ENCODE measurements at places on chromosomes 3 and 15.
A peak's percentile ranks its signal among the peaks of the same experiment; 100 is the strongest.

DNA sequence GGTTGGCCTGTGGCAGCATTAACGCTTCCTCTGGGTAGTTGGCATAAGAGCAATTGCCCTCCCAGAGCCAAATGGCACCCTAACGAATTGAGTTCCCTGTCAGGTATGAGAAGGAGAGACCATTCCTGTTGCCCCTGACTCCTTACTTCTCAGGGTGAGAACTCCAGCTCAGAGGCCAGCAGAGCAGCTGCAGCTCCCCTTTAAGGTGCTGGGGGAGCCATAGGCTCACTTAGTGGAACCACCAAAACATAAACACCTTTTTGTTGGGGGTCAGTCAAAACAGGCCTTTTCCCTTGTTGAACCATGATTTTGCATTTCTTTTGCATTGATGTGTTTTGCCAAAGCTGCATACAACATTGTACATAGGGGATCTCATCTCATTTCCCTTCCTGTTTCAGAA is 28.1 kb upstream of the LHFPL4 start:
- no peak for DNase-seq

- no peak for DNase-seq
Observed at GRCh38 chr3:13053420-13053819, 19.8 kb downstream of the IQSEC1 start.

- DNase-seq = no peak
Observed at GRCh38 chr3:189457201-189457607, 174.0 kb upstream of the TP63 start.

GRCh38 chr15:37112971-37113670 is 12.8 kb upstream of the MEIS2 start:
- no peak for DNase-seq

DNA sequence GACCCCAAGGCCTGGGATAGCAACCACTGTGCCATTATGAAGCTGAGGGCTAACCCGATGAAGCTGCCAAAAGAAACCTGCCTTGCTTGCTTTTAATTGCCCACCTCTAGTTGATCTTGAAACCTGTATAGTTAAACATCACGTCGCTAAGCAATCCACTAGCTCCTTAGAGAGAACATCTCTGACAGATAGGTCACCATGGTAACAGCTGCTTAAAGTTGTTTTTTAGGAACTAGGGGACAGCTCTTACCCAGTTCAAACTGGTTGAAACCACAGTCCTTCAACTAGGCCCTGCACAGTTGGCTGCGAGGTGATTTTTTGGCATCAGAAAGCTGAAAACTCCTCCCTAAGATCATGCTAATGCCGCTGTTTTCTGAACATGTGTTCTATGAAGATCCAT is 135.7 kb downstream of the EBLN2 start:
- no peak for DNase-seq

- DNase-seq = no peak
Observed at GRCh38 chr3:114393367-114394072, 99.7 kb downstream of the TIGIT start.

DNA sequence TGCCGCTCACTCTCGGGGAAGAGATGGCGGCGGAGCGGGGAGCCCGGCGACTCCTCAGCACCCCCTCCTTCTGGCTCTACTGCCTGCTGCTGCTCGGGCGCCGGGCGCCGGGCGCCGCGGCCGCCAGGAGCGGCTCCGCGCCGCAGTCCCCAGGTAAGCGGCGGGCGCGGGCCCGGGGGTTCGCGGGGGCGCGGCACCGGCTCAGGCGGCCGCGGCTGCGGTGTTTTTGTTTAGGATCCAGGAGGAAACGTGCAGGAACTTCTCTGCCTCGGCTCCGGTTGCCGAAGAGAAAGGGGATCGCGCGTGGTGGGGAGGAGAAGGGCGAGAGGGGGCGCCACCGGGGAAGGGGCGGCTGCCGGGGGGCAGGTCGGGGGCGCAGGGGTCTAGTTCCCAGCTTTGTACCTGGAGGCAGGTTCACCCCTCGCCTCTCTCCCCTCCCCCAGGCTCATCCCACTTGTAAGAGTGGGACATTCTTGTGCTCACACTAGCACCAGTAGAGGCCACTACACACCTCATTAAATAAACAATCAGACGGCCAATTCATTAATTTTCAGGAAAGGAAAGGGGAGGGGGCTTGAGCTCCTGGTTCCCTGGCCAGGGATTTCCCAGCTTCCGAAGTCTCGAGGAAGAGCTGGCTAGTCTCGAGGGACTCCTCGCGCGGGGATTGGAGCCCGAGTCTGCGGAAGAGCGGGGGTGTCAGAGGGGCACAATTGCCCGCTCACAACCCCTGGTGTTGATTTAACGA is 562 bp downstream of the NEO1 start:
- no peak for DNase-seq

- DNase-seq = no peak
Observed at GRCh38 chr15:39320886-39321285, 260.0 kb upstream of the THBS1 start.

GRCh38 chr3:129954514-129954913 is 20.0 kb upstream of the TRH start:
- DNase-seq = no peak

- DNase-seq = peak; percentile 40
Observed at GRCh38 chr15:91268510-91268909, 168.5 kb downstream of the SV2B start.

DNA sequence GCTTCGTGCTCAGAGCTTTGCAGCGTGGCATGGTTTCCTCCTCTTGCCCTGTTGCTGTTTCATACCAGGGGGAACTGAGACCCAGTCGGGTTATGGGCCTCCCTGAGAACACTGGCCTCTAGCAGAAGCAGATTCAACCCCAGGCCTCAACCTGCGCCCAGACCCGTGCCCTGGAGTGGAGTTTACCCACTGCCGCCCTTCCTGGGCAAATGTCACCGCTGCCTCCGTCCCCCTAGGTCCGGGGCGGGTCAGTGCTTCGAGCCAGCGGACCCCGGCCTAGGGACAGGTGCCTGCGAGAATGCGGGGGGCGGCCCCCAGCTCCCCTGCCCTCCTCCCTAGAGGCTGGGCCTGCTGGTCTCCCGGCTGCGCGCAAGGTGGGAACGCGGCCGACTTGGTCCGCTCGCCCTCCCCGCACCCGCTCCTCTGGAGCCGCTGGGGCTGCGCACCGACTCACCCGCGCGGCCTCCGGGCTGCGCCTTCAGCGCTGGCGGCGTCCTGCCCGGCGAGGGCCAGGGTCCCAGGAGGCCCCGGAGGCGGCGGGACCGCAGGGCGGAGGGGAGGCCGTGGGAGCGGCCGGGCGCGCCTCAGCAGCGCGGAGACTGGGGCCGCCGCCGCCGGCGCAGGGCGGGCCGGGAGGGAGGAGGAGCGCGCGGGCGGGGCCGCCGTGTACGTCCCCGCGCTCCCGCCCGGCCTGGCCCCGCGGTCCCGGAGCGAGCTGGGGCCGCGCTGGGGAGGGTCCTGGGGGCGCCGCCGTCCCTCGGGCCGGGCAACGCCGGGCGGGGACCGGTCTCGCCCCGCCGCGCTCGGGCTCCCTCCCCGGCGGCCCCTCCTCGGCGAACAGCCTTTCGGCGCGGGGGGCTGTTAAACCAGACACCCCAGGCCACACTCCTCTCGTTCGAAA is at the start of gene PIGZ:
Gene PIGZ (minus strand): TSS at position 601 of the 901 bp plus-strand sequence. CDS start 16,802 bp downstream, outside the sequence.
- DNase-seq = peak; percentile 68

- no peak for DNase-seq
Observed at GRCh38 chr15:80059786-80060355, 395 bp downstream of the ZFAND6 start.

DNA sequence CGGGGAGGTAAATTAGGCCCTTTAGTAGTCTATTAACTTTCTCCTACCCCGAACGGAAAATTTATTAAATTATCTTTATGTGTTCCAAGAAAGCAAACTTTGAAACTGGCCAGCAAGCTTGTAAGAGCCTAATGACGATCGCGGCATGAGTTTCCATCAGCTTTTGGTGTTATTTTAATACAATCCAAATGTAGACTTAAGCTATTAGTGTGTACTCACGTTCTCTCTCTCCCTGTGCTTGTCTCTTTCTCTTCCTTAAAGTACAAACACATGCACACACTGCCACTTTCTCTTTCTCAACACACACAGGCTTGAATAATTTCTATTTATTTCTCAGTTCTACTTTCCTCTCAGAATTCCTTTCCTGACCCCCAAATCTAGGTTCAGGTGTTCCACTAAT is 108.8 kb upstream of the MME start:
- no peak for DNase-seq

- no peak for DNase-seq
Observed at GRCh38 chr3:129936757-129937156, 37.8 kb upstream of the TRH start.

GRCh38 chr3:174440253-174440701 is 418.9 kb upstream of the NAALADL2 start:
- no peak for DNase-seq

DNA sequence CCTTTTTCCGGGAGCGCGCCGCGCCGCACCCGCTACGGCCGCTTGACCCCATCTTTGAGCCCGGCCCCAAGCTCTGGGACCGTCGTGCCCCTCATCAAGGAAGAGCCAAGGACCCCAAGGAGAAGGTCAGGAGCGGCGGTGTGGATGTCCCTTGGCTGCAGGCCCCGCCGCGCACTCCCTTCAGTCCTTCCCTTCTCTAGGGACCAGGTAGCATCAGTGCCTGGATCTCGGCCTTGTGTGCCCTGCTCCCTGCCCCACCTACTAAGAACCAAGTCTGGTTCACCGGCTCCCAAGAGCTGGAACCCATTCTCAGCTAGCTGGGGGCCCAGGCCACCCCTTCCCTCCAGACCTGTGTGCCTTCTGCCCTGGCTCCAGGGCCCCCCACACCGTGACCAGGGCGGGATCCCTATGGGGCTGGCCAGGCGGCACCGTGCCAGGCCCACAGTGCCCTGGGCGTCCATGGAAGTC is 69.3 kb upstream of the CGNL1 start:
- DNase-seq = no peak

- no peak for DNase-seq
Observed at GRCh38 chr3:120089089-120089488, 5.2 kb downstream of the GSK3B start.

GRCh38 chr3:123067689-123068600 is 1.1 kb downstream of the PDIA5 start:
- DNase-seq = peak; percentile 64

- DNase-seq = no peak
Observed at GRCh38 chr3:72082776-72083462, 298.0 kb upstream of the PROK2 start.

- DNase-seq = no peak
Observed at GRCh38 chr3:4906107-4906621, 73.1 kb upstream of the BHLHE40 start.

GRCh38 chr3:78257951-78258530 is 1218.1 kb downstream of the ROBO2 start:
- no peak for DNase-seq

DNA sequence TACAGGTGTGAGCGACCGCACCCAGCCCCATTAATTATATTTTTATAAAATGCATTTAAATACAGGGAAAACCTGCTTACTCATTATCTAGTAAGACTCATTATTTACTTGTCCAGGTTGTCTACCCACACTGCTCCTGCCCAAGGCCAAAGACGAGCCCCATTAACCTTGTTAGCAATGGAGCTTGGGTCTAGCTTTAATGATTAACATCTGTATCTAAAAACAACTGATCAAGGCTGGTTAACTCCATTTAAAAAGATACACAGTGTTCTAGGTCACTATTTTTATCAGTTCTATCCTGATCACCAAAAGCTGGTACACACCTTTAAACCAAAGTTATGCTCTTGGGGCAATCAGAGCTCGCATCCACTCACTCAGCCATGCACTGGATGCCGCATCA is 10.4 kb upstream of the NCKIPSD start:
- DNase-seq = no peak

GRCh38 chr3:154040283-154040682 is 80.9 kb upstream of the ARHGEF26 start:
- no peak for DNase-seq

DNA sequence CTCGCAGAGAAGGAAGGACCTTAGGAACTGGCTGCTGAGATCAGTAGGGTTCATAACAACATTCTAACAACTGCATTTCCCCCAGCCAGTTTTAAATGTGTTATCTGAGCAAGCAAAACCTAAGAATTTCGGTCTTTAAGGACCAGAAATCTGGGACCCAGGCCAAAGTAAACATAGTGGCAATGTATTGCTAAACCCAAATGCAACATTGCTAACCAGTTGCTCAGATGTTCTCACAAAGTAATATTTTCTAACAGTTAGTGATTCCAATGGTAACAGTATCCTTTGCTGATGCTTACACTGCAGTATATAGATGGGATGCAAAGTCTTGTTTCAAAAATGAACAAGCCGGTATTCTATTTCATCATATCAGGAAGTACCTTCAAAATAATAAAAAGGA is 254.3 kb downstream of the RYR3 start:
- no peak for DNase-seq

DNA sequence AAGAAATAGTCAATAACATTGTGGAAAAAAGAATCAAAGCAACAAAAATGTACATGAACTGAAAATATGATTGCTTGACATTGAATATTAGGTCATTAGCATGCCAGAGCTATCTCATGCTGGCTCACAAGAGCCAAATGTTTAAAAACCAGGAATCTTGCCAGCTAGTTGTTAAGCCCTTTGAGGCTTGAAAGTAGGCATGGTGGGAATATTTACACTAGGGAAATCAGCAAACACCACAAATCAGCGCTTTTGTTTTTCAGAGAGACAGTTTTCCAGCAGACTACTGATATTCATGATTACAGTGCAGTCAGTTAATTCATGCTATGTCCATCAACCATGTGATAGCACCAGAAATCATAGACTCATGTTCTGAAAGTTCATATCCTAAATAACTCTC is 144.8 kb downstream of the ARPP21 start:
- no peak for DNase-seq

DNA sequence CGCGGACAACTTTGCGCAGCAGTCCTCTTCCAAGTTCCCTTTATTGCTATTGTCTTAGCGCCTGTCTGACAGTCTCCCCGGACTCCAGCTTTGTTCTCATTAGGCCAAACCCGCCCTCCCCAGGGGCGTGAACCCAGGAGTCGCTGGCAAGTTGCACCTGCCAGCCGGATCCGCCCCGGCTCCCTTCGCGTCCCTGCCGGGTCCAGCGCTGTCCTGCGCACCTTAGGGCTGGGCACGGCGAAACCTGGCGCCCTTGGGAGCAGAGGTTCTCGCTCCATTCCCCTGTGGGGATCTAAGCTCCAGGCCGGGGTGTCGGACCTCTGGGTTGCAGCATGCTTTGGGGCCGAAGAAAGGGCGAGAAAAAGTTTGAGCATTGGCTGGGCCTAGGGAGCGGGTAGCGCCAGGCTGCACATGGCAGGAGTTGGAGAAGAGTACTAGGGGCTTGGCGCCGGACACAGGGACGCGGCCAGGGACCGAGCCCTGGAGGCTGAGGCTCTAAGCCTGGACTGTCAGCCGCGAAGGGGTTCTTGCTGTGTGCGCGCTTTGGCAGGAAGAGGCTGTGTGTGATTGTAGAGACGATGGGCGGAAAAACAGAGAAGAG is 335.1 kb upstream of the THRB start:
- DNase-seq = no peak

GRCh38 chr3:3117651-3118050 is 7.5 kb upstream of the IL5RA start:
- DNase-seq = no peak

DNA sequence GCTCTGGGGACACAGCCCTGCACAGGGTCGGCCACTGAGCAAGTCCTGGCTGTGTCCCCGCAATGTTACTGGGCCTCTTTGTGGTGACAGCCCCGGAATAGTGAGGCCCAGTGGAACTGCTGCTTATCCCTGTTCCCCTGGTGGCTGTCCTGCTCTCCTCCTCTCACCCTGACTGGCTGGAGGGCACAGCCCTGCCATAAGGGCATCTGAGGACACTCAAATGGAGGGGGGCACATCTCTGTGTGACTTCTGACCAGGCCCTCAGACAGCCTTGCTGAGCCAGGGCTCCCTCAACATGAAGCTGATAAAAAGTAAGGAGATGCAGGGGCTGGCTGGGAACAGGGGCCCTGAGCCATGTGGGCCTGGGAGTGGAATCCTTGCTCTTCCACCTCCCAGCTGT is 127.4 kb upstream of the ATP2B2 start:
- DNase-seq = no peak
